Calu3 (cell line): ENCODE measurements at places on chromosomes 2 and 18. TPM values are rescaled to one million over a fixed set of nuclear protein-coding genes. Genes with fewer than 3 reads are reported as not detected.

DNA sequence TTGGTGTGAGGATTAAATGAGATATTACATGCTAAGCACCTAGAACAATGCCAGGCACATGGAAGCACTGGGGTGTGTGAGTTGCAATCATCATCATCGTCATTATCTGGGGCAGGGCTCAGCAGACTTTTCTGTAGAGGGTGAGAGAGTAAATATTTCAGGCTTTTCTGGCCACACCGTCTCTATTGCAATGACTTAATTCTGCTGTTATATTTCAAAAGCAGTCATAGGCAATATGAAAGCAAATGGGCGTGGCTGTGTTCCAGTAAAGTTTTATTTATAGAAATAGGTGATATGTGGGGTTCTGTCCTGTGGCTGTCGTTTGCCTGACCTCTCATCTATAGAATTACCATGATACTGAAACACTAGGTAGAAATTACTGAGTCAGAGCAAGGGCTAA, 60.6 kb downstream of the IL1R2 start:
- DNase-seq = no peak

GRCh38 chr2:118813601-118814339, 33.7 kb downstream of the EN1 start:
- DNase-seq = no peak

GRCh38 chr2:205129531-205129930, 552.8 kb upstream of the NRP2 start:
- no peak for DNase-seq

- DNase-seq = no peak
Measured at GRCh38 chr18:45103319-45104048, 422.8 kb downstream of the SETBP1 start.

- DNase-seq = no peak
Measured at GRCh38 chr2:206343816-206344215, 69.4 kb downstream of the ZDBF2 start.

DNA sequence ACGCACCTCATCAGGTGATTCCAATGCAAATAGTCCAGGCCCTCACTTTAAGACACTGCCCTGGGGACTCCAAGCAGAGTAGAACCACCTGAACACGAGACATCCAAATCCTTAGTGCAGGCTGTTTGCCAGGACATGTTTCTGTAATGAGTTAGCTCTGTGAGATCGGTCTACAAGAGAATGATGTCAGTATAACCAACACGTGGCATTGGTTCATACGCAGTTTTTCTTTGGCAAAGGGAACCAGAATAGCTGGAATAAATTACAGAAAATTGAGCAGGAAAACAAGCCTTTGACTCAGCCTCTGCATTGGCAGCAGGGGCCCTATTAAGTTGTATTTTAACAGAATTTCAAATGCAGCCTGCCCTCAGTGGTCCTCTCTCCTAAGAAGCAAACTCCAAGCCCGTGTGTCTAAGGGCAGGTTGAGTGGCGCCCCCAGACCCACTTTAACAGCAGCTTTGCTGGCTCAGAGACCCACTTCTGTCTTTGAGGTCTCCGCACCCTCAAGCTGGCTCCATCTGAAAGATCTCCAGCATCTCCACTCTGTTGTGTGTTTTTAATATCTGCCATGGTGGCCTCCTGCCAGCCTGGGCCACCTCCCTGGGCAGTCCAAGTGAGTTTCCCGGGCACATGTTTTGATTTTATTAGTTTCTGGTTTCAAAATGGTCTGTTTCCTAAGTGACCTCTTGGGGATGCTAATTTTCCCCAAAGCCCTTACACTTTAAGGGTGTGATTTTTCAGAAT, 61.3 kb downstream of the ALPK2 start:
- DNase-seq = no peak

GRCh38 chr2:142893241-142893640, 15.8 kb downstream of the KYNU start:
- no peak for DNase-seq

DNA sequence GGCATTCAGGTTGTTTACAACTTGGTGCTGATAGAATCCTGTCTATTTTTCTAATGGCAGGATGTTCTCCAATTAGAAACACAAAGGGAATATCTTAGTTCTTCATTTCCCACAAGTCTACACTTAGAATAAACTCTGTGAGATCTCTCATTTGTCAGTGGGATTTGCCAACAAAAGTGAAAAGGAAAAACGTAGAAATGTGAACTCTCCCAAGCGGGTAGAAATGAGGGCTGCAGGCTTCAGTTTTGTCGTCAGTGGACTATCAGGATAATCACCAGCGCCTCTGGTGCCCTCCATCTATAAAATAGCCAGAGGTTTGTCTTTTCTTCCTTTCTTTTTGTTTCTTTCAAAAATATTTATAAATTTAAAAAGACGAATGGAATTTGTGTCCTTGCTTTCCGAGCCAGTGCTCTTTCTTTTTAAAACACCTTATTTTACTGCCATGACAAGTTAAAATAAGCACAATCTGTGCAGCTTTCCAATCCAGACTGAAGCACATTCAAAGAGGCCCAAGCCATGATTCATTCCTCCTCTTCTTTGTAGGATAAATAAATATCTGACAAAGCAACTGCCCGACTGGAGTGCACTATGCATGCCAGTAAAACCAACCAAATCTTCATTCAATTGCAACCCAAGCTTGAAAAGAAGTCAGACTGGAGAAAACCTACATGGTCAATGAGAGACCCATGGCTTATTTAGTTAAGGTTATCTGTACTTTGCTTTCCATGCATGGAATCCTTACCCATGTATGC, 185.8 kb downstream of the ANKRD44 start:
- DNase-seq = no peak

GRCh38 chr2:70778676-70779075, 10.7 kb upstream of the ADD2 start:
- DNase-seq = no peak

The YIPF4 gene
- total RNA-seq = 50.5 and 57.0 TPM in 2 replicates
